ENCODE measurements at places on chromosomes 5 and 9.

DNA sequence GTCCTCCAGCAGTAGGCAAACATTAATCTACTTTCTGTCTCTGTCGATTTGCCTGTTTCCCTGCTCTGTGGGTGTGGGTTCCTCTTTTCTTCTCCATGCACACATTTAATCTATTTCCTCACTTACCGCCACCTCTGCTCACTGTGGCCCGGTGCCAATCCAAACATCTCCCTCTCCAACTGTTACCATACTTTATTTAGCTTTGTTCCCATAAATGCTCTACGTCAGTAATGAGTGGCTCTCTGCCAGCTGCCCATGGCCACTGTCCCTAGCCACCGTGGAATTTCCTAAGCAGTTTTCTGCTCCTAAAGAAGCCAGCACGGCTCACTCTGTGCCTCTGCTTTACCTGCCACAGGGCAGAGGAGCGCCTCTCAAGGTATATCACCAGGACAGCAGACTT, 19.5 kb upstream of the GOLPH3 start:
- no peak for DNase-seq

- DNase-seq: no peak
Measured at GRCh38 chr5:146827901-146828300, 50.7 kb downstream of the PPP2R2B start.

DNA sequence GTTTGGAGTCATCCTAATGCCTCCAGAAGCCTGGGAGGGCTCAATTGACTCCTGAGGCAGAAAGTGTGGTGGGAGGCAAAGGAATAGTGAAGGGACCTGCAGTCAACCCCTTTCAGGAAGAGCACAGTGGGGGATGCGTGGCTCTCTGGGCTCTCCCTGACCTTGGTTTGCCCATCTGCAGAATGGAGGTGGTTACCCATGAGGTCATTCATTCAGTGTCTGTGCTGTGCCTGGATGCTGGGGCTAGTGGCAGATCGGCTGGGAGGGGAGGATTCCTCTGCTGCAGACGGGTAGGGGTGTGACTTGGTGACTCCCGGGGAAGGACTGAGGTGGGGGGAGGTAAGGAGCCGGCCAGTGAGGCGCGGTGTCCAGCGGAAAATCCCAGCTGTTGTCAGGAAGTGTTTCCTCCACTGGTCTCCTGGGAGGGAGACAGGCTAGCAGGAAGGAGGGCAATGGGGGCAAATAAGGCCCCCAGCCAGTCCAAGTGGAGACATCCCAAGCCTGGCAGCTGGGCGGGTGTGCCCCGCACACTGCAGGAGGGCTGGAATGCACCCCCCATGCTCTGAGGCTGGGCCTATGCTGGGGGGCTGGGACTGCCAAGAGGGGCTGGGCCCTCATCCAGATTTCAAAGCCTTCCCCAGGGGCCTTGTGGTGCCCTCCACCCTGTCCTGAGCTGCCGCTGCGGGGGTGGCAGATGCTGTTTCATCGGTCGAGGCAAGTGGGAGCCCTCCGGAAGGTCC, 10.9 kb downstream of the CXXC5 start:
- DNase-seq: no peak

DNA sequence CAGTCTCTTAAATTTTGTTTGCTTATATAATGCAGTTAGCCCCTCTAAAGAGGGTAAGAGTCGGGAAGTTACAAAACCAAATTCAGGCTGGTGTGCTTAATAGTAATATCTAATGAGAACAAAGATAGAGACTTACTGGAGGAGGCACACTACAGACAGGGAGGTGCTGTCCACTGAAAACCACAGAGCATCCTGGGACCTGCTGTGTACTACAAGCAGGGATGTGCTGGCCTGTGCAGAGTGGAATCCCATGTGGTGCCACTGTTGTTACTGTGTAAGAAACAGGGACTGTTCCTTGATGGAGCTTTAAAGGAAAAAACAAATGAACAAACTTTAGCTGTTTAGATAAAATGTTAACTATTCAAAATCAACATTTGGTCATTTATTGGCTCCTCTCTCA, 42.4 kb downstream of the RNF38 start:
- no peak for DNase-seq

- DNase-seq: no peak
Measured at GRCh38 chr9:16828340-16829281, 41.9 kb downstream of the BNC2 start.

DNA sequence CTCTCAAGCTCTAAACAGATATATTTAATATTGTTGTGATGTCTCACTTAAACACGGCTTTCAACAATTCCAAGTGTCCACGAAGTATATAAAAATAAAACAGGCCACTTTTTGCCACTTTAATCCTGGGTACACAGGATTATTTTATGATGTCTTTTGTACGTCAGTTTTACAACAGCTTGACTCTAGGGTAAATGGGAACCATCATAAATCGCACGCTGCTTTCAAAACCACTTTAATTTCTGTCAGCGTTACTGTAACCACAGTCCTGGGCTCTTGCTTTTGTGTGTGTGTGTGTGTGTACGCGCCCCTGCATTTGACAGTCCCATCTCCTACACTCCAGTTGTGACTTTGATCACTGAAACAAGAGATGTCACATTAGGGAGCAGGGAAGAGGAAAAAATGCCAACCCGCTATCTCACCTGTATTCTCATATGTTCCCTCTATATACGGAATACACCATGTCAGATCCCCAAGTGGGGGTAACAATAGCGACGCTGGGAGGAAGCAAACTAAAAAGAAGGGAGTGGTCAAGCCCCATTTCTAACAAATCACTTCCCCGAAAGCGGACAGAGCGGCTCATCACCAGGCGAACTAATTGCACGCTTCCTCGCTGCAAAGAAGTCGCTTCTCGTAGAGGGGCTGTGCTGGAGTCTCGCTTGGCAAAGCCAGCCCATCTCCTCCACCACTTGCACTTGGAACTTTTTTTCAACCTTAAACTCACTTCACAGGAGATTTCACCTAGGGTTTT, 1.2 kb downstream of the BNC2 start:
- no peak for DNase-seq

- no peak for DNase-seq
Measured at GRCh38 chr9:124776954-124777648, at the start of gene OLFML2A. TSS of gene OLFML2A (plus strand) at chr9:124777133. CDS start at chr9:124777271, 138 bp downstream.

GRCh38 chr9:86795823-86796553, 151.3 kb downstream of the GAS1 start:
- DNase-seq: peak; percentile 45

DNA sequence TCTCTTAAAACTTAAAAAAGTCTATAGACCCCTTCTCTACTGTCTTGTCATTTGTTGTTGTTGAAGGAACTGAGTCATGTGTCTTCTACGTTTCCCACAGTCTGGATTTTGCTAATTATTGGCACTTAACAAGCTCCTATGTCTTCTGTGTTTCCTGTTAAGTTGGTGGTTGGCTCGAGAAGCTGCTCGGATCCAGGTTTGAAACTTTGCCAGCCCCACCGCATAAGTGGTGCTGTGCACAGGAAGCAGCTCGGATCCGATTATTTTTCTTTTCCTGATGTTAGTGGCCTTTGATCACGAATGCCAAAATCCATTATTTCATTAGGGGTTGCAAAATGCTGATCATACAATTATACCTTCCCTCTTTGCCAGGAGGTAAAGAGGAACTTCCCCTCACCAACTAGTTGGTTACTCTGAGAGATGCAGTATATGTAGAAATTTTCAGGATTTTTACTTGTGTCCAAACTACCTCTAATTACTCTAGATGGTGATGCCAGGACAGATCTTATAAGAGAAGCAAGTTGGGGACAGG, 186.5 kb downstream of the NSG2 start:
- DNase-seq: no peak

GRCh38 chr5:171415115-171415730, 4.2 kb upstream of the FGF18 start:
- no peak for DNase-seq

- DNase-seq: no peak
Measured at GRCh38 chr5:172944741-172945140, 14.5 kb upstream of the RPL26L1 start.

DNA sequence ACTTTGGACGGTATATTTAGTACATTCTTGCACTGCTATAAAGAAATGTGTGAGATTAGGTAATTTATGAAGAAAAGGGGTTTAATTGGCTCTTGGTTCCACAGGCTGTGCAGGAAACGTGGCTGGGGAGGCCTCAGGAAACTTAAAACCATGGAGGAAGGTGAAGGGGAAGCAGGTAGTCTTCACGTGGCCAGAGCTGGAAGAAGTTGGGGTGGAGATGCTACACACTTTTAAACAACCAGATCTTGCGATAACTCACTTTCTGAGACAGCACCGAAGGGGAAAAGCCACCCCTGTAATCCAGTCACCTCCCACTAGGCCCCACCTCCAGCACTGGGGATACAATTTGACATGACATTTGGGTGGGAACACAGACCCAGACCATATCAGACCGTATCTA, 13.5 kb downstream of the CNOT6 start:
- no peak for DNase-seq

- no peak for DNase-seq
Measured at GRCh38 chr9:106432631-106433030, 430.3 kb upstream of the ZNF462 start.

DNA sequence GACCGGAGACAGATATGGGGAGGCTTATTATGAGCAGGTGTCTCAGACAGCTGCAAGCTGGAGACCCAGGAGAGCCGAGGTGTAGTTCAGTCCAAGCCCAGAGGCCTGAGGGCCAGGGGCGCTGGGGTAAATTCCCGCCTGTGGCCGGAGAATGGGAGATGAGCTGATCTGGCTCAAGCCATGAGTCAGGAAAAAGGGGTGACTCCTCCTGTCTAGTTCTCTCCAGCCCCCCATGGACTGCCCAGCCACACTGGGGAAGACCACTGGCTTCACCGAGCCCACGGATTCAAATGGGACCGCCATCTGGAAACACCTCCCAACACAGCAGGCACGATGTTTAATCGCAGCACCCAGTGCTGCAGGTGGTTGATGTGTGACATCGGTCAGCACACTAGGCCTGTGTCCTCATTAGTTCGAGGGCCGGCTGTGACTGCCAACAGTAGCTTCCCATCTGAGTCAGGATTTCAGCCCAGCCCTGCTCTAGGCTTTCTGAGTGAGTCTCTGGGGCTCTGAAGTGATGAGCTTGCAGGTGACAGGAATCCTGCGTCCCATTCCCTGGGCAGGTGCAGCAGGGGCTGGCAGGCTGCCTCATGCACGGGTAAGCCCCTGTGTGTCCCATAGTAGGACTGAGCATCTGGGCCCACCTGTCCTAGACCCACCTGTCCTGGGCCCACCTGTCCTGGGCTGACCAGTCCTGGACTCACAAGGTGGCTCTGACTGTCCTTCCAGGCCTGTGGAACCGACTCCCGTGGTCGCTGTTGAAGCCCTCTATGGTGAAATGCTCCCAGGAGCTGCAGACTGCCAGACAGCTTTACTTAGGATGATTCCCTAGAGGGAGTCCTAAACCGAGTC, 49.7 kb downstream of the AHRR start:
- no peak for DNase-seq

GRCh38 chr9:116594547-116594946, 92.6 kb upstream of the TRIM32 start:
- peak; percentile 35 for DNase-seq
